ENCODE measurements at places on chromosomes 5 and 9. TPM values are rescaled to one million over a fixed set of nuclear protein-coding genes. Genes with fewer than 3 reads are reported as not detected.

The IFNE gene
- 12.4 TPM for total RNA-seq

The TIMD4 gene
- total RNA-seq, result not detected

The DNAH5 gene
- 0.13 TPM for total RNA-seq

The TAF1L gene
- total RNA-seq, result under 0.01 TPM

The CLIC3 gene
- total RNA-seq, result 2.1 TPM

The TMEM171 gene
- 0.51 TPM for total RNA-seq

The FCN1 gene
- total RNA-seq, result not detected

The SLC25A25 gene
- total RNA-seq, result 12.6 TPM

The TXNDC8 gene
- not detected for total RNA-seq

The SEMA6A gene
- total RNA-seq, result 0.53 TPM

The ADRA1B gene
- total RNA-seq, result under 0.01 TPM

The TAF11L5 gene
- total RNA-seq, result not detected

GRCh38 chr9:13027879-13028278 is 251.6 kb downstream of the MPDZ start:
- DNase-seq, result no peak

DNA sequence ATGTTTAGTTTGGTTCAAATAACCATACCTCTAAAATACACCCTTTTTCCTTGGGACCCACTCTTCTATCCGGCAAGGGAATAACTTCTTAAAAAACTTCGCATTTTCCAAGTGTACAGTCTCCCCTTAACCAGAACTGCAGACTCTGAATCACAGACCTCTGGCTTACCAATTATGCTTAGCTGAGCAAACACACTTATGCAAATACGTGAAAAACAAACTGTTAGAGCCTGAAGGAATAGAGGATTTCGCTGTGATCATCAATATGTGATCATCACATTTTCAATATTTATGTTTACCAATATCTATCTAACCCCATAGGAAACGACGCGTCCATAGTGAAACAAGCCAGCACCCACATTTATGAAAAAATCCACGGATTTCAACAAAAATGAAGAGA is 1.3 kb downstream of the LPAR1 start:
- peak; percentile 61 for DNase-seq

DNA sequence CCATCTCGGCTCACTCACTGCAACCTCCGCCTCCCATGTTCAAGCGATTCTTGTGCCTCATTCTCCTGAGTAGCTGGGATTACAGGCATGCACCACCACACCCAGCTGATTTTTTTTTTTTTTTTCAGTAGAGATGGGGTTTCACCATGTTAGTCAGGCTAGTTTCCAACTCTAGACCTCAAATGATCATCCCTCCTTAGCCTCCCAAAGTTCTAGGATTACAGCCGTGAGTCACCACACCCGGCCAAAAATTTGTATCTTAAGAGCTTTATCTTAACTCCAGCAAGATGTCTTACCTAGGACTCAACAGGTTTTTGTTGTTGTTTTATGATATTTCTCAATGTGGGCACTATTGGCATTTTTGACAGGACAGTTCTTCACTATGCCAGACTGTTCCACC is 27.9 kb downstream of the LYRM7 start:
- DNase-seq, result peak; percentile 19

- no peak for DNase-seq
Measured at GRCh38 chr9:36969216-36969771, 64.8 kb downstream of the PAX5 start.

GRCh38 chr9:7104625-7105024 is 346.9 kb downstream of the KDM4C start:
- DNase-seq, result no peak

DNA sequence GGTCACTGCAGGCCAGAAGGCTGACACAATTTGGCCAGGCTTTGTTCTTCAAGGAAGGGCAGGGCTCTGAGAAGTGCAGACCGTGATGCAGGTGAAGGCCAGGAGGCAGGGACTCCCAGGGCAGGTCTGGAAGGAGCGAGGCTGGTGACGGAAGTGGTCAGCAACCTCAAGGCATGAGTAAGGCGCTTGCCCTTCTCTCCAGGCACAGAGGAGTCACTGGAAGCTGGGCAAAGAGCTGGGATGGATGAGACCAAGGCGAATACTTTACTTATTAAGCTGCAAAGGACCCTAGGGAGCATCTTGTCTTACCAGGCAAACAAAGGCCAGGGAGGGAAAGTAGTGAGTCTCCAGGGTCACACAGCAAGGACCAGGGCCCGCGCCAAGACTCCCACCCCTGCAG is 18.6 kb downstream of the IRF1 start:
- no peak for DNase-seq

- no peak for DNase-seq
Measured at GRCh38 chr5:150611026-150611425, 29.4 kb upstream of the SYNPO start.

GRCh38 chr9:18926513-18926912 is 106.5 kb downstream of the SAXO1 start:
- no peak for DNase-seq

- DNase-seq, result peak; percentile 44
Measured at GRCh38 chr5:138032028-138032571, 779 bp downstream of the FAM13B start.

- peak; percentile 98 for DNase-seq
Measured at GRCh38 chr9:37953775-37954437, 50.0 kb upstream of the SLC25A51 start.

DNA sequence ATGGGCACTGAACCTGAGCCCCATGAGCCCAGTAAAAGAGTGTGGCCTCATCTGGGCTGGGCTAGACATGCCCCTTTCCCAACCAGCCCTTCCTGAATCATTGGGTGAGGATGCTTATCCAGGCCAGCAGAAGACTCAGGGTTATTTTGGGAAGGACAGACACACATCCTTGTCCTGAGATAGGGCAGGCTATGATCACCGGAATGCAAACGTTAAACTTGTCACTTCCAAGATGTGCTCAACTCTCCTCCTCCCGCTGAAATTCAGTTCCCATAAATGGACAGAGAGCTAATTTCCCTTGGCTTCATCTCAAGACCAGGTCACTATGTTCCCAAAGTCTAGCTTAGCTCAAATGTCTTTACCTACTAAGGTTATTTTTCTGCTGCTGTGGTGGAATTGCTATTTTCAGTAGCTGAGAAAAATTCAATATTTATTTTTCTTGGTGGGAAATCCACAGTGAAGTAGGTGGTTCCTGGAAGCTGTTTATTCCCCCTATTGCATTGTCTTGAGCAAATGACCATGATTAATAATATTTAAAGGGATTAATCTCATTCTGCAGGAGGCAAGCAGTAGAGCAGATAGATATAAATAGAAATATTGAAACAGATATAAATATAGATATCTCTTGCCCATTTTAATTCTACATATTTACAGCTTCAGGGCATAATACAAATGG is 70.0 kb downstream of the NXNL2 start:
- DNase-seq, result no peak

DNA sequence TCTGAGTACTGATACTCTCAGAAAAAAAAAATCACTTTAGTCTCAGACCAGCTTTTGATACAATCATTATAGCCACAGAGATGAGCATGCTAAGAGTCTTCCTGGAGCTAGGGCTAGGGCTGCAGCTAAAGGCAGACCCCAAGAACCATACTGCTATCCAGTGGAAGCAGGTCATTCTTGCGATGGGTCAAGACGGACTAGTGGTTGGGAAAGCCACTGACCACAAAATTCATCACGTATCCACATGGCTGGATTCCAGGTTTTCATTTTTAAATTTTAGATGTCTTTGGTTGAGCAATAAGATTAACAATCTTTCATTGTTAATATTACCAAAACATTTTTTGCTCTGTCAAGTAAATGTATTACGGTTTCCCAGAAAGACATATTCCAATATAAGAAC is 598.1 kb downstream of the DNAH5 start:
- DNase-seq, result no peak

- DNase-seq, result no peak
Measured at GRCh38 chr5:133668458-133668857, 56.1 kb upstream of the FSTL4 start.

DNA sequence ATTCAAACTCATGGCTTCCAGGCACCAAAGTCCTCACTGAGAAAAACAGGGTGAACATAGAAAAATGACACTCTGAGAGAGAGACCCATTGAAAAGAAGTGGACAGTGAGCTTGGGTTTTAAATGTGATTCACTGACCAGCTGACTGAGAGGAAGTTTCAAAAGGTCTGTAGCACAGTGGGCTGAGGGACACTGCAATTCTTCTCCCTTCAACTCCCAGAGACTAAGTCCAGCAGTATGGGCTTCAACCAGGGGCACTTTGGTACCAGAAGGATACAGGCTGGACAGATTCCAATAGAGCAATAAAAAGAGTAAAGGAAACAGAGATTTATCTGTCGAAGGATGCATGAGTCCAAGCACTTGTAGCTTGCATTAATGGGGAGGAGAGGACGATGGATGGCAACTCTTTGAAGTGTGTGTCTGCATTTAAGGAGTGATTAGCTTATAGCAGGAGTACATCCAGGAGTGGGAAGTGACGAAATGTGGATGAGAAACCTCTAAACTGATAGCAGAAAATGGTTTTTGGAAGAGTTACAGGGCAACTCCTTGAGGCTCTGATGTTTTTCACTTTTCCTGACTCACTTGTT is 117.0 kb upstream of the ANKRD55 start:
- DNase-seq, result no peak

GRCh38 chr5:14156290-14156649 is 13.1 kb downstream of the TRIO start:
- no peak for DNase-seq

DNA sequence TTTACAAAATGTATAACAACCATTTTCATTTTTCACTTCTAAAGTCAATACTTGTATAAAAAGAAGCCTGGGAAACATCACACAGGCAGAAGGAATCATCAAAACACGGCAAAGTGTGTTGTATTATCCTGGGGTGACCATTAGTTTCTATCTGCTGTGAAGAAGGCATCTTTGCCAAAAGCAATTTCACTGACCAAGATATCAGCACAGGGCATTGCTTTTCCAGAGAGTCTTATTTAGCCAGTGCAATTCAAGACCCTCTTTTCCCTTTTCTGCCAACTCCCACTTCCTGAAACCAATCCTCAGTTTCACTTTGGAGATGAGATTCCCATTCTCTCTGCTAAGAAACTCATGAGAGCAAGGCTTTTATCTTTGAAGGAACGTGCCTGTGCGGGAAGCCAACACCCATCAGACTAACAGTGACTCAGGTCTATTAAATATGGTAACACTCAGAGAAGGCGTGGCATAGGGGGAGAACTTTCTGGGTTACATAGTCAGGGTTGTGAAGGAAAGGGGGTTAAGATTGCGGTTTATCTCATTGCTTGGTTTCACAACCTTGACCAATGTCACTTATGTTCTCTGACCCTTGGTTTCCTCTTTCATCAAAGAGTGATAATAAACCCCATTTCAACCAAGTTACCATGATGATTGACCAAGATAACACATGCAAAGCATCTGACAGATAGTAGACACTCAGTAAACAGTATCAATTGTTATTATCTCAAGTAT is 666.9 kb upstream of the KLF4 start:
- DNase-seq, result peak; percentile 82

DNA sequence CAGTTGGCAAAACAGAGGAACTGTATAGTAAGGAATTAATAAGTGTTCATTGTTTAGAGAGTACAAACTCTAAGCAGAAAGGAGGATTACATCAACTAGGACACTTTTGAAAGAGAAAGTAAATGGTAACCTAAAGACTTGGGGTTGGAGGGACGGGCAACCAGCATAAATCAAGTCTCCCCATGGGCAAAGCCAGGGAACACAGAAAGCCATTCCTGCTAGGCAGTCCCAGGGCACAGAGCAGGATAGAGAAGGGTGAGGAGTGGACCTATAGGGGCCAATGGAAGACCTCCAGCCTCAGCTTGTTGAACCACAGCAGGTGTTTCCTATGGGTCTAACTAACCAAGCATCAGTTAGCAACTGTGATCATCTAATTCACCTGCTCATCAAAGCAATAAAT is 9.2 kb upstream of the ERAP1 start:
- no peak for DNase-seq

DNA sequence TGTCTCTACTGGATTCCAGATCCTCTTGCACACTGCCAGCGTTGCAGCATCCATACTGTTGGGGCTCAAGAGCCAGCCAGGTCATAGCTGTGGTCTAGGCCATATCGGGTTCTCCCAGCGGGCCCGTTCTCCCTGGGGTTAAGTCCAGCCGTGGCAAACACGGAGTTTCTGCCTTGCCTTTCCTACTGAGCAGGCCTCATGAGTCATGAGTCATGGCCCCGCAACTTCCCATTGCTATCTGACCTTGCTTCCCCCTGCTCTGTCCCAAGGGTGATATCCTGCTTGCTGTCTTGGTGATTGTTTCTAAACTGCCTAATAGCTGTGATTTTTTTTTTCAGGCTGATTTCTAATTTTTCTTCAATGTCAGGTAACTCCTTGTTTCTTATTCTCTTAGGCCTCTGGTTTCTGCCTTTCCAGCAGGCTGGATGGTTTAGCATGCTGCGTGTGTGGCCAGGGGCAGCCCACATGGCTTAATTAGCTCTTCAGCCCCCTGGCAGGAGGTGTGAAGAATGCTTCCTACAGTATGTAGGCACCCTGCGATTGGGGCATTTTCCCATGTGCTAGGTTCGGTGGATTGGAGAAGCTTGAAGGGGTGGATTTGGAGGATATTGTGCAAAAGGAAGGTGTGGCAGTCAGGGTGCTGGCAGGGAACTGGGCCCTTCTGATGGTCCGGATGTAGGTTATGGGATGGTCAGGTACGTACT is 18.7 kb downstream of the DAPK1 start:
- no peak for DNase-seq

- DNase-seq, result no peak
Measured at GRCh38 chr9:131405858-131406537, 12.1 kb downstream of the PRRC2B start.

All from bronchial epithelial cell (primary cell).